Omental fat pad (tissue), 4 donors: ENCODE measurements at places on chromosomes 11 and 22.
A peak's percentile ranks its signal among the peaks of the same experiment; 100 is the strongest.

DNA sequence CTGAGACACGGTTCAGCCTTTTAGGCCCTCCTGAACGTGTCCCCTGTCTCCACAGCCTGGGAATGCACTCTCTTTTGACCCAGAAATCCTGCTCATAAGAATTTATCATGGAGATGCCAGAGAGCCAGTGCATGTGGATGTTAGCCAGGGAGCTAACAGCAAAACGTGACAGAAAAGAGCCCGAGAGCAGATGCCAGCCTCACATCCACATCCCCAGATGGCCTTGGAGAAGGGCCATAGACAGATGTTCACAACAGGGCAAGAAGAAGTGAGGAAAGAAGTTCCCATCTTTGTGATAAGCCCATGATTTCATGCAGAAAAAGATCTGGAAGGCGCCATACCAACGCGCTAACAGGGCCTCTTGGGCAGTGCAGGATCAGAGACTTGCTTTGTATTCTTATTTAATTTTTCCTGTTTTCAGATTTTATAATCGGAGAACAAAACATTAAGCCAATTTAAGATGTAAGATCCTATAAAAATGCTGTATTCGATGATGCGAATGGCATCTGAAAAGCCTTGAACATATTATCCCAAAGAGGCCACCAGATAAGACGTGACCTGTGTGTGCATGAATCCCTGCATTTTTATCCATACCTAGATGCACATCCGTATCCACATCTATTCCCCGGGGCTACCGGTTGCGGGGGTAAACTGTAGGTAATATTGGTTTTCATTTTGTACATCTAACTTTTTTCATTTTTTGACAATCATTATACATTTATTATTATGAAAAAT, 48.7 kb downstream of the IGLL5 start:
- DNase-seq: no peak

GRCh38 chr11:253886-254270, 17.1 kb downstream of the PSMD13 start:
- DNase-seq: no peak

- DNase-seq: no peak
Observed at GRCh38 chr22:19742160-19743066, 18.2 kb upstream of the TBX1 start.

DNA sequence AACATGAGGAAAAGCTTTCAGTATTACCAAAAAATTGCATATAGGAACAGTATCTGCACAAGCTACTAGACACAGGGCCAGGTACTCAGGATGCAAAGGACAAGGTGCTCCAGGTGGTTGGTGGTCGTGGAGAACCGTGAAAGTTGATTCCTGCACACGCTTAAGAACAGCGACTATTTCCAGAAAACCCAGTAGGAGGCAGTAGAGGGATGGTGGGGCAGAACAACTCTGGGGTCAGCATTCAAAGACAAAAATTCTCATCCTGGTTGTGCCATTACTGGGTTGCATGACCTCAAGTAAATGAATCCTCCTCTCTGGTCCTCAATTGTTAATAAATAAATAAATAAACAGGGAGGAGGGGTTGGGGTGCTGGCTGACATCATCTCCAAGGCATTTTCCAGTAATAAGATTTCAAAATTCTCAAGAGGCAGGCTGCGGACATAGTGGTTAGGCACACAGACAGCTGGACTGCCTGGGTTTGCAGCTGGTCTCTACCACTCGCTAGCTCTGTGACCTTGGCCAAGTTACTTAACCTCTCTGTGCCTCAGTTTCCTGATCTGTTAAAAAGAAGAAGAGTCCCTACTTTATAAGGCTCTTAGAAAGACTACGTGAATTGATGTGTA, 89.6 kb downstream of the ISX start:
- no peak for DNase-seq

DNA sequence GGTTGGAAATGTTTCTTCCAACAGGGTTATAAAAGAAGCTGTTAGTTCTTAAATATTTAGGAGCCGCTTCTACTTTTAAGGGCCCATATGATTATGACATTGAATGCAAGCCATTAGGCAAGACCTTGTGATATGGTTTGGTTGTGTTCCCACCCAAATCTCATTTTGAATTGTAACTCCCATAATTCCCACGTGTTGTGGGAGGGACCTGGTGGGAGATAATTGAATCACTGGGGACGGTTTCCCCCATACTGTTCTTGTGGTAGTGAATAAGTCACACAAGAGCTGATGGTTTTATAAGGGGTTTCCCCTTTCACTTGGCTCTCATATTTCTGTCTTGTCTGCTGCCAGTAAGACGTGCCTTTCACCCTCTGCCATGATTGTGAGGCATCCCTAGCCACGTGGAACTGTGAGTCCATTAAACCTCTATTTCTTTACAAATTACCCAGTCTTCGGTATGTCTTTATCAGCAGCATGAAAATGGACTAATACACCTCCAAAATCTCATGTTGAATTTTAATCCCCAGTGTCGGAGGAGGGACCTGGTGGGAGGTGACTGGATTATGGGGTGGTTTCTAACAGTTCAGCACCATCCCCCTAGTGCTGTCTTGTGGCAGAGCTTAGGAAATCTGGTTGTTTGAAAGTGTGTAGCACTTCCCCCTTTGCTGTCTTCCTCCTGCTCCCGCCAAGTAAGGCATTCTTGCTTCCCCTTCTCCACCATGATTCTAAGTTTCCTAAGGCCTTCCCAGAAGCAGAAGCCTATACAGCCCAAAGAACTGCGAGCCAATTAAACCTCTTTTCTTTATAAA, 4.3 kb downstream of the CD59 start:
- DNase-seq: no peak

- DNase-seq: peak; percentile 88
Observed at GRCh38 chr22:30920407-30920806, 48.2 kb downstream of the MORC2 start.

- DNase-seq: no peak
Observed at GRCh38 chr11:101127197-101127698, 2.4 kb downstream of the PGR start.

DNA sequence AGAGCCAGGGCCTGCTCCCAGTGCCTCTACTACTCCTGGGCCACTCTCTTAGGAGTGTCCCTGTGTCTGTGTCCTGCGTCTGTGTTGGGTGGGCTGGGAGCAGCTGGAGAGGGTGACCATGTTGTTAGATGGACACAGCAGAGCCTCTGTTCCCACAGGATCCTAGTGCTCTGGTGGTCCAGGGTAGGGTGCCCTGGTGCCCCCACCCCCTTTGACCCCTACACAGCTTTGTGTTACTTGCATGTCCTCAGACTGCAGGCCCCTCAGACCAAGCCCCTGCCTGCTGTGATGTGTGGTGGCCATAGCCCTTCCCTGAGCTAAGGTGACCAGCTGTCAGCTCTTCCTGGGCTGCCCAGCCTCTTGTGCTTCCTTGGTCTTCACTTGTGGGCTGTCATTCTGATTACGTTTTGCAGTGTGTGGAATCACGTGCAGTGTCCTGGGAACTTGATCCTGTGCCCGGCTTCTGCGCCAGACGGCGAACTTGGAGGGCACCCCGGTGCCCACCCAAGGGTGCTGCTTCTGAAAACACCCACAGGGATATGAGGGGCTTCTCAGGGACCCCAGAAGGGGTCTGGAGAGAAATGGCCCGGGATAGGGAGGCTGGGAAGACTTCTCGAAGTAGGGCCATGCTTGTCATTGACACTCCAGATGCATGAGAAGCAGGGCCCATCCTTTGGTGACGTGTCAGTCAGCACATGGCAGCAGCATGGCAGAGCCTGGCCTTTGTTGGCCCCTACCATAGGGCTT, 1.5 kb downstream of the TANGO2 start:
- DNase-seq: no peak

DNA sequence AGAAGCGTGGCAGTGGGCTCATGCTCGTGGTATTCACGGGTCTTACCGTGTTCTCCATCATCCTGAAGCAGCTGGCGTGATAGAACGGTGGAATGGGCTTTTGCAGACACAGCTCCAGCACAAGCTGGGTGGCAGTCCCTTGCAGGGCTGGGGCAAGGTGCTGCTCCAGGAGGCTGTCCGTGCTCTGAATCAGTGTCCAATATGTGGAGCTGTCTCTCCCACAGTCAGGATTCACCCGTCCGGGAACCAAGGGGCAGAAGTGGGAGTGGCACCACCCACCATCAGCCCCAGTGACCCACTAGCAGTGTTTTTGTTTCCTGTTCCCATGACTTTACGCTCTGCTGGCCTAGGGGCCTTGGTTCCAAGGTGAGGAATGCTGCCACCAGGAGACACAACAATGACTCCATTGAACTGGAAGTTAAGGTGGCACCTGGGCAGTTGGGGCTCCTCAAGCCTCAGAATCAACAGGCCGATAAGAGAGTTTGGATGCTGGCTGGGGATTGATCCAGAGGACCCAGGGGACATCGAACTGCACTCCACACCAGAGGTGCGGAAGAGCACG, 16.9 kb upstream of the CD81 start:
- no peak for DNase-seq

GRCh38 chr11:126776119-126776518, 224.5 kb downstream of the KIRREL3 start:
- no peak for DNase-seq

GRCh38 chr11:117950993-117951961, 22.1 kb upstream of the TMPRSS13 start:
- no peak for DNase-seq

- no peak for DNase-seq
Observed at GRCh38 chr11:8763070-8763685, 80.6 kb downstream of the RPL27A start.

DNA sequence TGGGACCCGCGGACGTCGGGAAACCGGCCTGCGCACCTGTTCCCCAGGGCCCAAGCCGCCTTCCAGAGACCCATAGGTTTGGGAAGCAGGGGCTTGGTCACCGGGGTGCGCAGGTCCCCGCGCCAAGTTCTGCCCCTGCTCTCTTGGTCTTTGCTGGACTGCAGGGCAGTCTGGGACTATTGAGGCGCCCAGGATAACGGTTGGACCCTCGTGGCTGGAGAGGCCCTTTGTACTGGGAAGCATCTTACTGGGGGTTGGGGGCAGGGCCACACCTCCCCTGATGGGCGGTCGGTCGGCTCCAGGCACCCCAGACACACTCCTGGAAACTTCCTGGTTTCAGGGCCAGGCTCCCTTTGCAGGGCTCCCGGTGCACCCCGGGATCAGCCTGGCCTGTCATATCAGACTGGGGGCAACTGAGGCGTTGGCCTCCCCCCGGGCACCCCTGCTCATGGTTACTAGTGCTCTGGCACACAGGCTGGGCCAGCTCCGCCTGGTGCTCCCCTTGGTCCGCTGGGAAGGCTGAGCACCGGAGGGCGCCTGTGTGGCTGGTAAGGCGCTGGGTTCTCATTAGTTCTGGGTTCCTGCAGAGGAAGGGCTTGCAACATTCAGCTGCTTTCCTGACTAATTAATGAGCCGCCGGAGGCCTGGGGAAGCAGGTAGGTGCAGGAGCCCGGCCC, 1250.5 kb downstream of the BRD1 start:
- no peak for DNase-seq

- no peak for DNase-seq
Observed at GRCh38 chr11:103699216-103699615, 337.2 kb upstream of the DDI1 start.

GRCh38 chr22:26784772-26785171, 127.4 kb downstream of the MIAT start:
- DNase-seq: no peak

DNA sequence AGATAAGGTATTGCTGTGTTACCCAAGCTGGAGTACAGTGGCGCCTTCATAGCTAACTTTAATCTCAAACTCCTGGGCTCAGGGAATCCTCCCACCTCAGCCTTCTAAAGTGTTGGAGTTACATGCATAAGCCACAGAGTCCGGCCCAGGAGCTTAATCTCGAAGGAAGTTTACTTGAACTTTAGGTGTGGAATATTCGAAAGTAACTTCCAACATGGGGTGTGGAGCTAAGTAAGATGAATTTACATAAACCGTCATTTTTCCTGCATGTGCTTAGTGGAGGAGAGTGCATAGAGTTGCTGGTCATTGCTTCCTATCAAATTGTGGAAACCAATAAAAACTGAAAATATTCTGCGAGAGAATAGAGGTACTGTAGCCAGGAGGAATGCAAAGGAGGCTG, 1.5 kb downstream of the ATG13 start:
- no peak for DNase-seq

DNA sequence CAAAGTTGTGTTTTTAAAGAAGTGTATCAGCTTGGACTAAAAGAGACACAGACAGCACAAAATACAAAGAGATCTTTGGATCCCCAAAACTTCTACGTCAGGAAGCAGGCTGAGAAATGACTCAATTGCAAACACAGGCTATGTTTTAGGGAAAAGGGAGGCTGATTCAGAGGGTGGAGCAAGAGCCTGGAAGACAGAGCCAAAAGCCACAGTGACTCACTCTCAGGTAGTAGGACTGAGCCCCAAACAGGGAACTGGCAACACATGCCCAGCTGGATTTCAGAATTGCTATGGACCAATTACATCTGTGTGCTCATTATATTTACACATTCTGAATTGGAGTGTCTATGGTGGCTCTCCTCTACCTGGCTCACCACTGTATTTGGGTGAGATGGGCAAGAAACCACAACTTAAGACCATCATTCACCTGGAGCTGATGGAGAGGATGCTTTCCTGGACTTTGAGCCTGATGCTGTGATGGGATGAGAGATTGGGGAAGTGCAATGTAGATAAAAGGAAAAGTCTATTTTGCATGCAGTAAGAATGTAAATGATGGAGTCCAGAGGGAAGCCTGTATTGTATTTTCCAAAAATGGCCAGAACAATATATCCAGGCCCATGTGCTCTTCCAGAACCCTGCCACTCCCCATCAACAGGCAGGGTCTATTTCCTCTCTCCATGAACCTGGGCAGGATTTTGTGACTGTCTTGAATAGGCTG, 20.8 kb upstream of the LINC01488 start:
- no peak for DNase-seq

GRCh38 chr22:33896154-33896553, 24.1 kb downstream of the LARGE1 start:
- no peak for DNase-seq

- no peak for DNase-seq
Observed at GRCh38 chr11:128379587-128380580, 207.5 kb downstream of the ETS1 start.

DNA sequence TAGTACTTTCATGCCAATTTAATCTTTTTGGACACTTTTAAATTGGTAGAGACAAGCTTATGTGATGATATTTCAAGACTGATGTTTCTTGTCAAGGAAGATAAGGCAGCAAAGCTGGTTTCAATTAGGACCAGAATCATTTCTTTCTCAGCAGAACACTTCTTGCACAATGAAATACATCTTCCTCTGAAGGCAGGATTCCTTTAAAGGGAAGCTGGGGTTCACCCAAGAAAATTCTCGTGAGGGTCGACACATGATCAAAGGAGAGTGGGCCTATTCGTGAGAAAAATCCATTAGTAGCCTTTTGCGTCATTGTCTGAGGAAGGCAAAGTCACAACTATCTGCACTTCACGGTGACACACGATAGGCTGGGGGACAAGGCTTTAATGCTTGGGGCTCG, 17.6 kb downstream of the TTC12 start:
- no peak for DNase-seq

- DNase-seq: no peak
Observed at GRCh38 chr11:132803436-132803835, 728.9 kb downstream of the OPCML start.

GRCh38 chr22:41831828-41832552, 915 bp upstream of the SREBF2 start:
- DNase-seq: no peak
